ENCODE measurements at places on chromosomes 16 and 17.

GRCh38 chr16:70592106-70592571 is 54.2 kb upstream of the IL34 start:
- DNase-seq = no peak

- DNase-seq = peak; percentile 83
Observed at GRCh38 chr16:57485916-57486857, at the start of gene DOK4. DOK4 (minus strand) TSS chr16:57486493; CDS start chr16:57479507, 6,986 bp downstream.

- DNase-seq = no peak
Observed at GRCh38 chr16:28317040-28317880, 24.9 kb downstream of the SBK1 start.

DNA sequence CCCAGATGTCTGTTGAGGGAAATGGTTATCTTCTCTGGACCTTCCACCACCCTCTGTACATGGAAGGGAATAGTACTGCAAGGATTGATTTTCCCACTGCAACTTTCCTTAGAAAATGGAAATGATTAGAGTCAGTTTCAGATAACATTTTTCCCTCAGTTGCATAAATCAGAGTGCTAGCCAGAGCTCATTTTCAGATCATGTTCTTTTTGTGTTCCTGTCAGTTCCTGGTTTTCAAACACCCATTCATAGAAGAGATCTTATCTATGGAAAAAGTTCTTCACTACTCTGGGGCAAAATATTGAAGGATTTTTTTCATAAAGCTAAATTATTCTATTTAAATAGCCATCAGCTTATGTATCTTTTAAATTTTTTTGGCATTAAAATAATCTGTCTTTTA is 11.7 kb upstream of the COX10 start:
- DNase-seq = no peak

DNA sequence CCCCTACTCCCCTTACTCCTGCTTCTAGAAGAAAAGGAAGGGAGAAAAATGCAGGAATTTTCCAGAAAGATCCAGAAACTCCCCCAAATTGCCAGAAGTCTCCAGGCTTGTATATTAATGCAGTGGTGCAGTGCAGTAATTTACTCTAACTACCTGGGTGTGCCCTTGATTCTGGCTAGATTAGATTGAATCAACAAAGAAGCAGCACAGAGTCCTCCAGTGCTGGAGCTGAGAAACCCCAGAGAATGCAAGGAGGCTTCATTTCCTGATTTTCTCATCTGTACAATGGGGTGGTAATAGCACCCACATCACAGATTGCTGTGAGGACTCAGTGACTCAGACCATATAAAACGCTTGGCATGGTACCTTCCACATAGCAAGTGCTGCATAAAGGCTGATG is 247.3 kb upstream of the RPL38 start:
- DNase-seq = no peak

GRCh38 chr17:5763595-5764306 is 179.4 kb upstream of the NLRP1 start:
- no peak for DNase-seq

DNA sequence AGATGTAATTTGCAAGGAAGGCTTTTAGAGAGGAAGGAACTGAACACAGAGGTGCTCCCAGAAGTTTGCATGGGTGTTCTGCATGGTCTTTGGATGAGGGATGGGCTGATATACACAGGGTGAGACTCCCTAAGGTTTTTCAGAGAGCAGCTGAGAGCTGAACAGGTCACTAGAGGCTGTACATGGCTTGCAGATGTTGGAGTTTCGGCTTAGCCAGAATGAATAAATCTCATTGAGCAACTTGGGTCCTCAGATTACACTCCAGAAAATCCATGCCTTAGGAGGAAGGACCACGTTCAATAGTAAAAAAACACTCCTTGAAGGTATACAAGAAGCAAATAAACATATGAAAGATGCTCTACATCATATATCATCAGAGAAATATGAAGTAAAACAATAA is 7.5 kb upstream of the ITGB3 start:
- DNase-seq = no peak
